Jurkat, Clone E6-1 (cell line): ENCODE measurements at places on chromosomes 13 and 19.

DNA sequence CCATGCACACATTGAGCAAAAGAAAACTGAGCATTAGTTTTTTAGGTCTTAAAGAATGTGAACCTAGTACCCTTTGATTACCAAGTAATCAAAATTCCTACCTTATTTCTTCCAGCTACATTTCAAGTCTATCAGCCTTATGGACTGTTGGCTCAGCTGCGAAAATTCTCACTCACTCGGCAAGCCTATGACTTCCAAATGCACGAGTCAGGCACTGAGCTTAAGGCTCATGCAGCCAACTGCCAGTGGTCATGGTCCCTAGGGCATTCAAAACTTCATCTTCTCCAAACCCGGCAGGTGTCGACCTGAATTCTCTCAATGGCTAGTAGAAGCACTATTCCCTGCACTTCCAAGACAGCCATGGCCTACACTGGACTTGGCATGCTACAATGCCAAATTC lies 41.2 kb downstream of the RUBCNL start:
- no peak for DNase-seq

GRCh38 chr19:3178377-3178972 lies at the start of gene S1PR4:
S1PR4 (plus strand) TSS chr19:3178769; CDS start chr19:3178793, 24 bp downstream.
- DNase-seq: no peak

DNA sequence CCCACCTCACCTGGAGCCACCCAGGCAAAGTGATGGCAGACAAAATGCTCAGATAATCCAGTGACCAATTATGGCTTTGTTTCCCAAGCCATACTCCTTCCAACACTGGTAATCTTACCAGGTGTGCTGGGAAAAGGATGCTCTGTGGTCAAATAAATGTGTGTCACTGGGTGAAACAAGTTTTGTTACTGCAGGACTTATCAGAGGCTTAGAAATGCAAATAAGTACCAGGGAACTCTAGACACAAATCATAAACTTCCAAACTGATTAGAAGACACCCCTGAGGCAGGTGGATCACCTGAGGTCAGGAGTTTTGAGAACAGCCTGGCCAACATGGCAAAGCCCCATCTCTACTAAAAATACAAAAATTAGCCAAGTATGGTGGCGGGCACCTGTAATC lies 26.4 kb downstream of the PIN1 start:
- DNase-seq: no peak

- no peak for DNase-seq
These were observed 6.8 kb upstream of the FRY start for GRCh38 chr13:32024750-32025149.

DNA sequence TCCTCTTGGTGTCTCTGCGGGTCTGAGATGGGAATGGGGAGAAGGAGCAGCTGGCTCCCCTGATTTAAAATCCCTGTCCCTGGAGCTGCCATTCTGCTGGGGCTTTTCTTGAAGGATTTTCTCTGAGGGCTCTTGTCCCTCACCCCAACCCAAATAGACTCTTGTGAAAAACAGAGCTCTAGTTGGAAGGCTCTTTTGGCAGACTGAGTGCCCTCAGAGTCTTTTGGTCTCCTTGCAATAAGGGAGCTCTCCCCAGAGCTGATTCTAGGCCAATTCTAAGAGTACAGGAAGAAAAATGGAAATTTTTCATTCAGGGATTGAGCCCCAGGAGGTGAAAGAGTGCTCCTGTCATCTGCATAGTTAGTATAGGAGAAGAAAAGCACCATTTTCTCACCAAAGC lies 238.3 kb downstream of the COG6 start:
- no peak for DNase-seq

- no peak for DNase-seq
These were observed 2.2 kb downstream of the MED16 start for GRCh38 chr19:890831-891230.

DNA sequence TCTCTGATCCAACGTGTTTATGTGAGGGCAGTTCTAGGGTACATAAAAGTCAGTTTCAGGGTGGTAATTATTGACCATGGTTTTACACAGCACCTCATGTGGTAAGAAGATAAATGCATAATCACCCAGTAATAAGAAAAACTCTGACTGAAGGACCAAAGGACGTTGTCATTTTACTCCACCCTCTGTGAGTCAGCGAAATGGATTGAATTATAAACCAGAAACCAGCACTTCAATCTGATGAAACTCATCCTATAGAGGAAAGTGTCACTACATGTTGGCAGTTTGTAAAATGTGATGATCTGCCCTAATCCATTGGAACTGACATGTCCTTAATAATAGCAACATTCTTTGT lies 406.8 kb downstream of the KLF5 start:
- DNase-seq: no peak

GRCh38 chr19:4624733-4625362 lies 14.5 kb upstream of the TNFAIP8L1 start:
- DNase-seq: no peak

GRCh38 chr13:97192166-97192565 lies 30.0 kb upstream of the MBNL2 start:
- no peak for DNase-seq

GRCh38 chr13:109569958-109570711 lies 216.2 kb downstream of the IRS2 start:
- DNase-seq: peak; percentile 85

GRCh38 chr19:17419154-17419620 lies 660 bp upstream of the MVB12A start:
- no peak for DNase-seq

DNA sequence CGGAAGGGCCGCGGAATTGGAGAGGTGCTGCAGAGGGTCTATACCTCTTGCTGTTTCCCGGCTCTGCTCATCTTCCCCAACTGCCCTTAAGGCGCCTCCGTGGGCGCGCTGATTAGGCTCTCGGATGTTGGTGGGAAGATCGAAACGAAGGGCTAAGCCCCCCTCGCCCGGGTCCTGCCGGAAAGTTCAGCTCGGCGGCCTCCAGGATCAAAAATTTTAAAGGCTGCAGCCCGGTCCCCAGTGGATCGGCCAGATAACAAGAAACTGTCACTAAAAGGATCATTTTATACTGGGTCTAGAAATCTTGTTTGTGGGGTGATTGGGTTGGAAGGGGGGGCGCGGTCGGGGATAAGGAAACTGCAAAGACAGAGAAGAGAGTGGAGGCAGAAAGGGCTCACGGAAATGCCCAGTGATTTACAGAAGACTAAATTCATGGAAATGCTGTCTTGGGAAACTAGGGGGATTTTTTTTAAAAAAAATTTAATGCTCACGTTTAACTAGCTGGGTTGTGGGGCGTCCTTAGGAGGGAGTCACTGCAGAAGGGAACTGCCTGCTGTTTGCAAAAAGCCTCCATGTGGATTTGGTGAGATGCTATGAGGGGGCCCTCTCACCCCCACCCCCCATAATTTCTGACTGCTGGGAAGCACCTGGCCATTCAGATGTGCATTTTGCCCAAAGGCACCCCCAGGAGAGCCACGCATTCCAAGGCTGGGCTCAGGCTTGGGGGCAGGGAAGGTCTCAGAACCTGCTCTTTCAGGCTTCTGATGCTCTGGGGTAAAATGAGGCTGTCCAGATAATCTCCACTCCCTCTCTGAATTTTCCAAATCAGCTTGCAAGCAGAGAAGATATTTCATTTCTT lies 7.7 kb downstream of the CDX2 start:
- DNase-seq: no peak

DNA sequence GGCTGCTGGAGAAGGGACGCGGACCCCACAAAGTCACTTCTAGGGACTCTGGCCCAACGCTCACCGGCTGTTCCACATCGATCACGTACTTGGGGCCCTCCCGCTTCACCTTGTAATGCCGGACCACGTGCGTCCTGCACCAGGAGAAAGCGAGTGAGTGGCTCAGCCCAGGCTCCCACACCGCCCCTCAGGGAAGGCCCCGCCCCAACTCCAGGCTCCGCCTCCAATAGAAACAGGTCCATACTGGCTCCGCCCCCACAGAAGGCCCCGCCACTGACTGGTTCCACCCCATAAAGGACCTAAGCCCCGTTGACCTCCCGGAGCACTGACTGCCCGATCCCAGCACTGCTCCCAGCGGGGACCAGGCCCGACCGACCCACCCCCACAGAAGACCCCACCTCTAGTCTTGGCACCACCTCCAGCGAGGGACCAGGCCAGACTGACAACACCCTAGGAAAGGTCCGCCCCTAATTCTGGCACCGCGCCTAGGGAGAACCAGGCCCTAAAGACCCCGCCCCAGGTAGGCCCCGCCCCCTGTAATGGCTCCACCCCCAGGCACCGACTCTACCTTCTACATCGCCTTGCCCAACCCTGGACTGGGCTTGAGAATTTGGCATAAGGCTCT lies 11.3 kb downstream of the STAP2 start:
- DNase-seq: no peak

DNA sequence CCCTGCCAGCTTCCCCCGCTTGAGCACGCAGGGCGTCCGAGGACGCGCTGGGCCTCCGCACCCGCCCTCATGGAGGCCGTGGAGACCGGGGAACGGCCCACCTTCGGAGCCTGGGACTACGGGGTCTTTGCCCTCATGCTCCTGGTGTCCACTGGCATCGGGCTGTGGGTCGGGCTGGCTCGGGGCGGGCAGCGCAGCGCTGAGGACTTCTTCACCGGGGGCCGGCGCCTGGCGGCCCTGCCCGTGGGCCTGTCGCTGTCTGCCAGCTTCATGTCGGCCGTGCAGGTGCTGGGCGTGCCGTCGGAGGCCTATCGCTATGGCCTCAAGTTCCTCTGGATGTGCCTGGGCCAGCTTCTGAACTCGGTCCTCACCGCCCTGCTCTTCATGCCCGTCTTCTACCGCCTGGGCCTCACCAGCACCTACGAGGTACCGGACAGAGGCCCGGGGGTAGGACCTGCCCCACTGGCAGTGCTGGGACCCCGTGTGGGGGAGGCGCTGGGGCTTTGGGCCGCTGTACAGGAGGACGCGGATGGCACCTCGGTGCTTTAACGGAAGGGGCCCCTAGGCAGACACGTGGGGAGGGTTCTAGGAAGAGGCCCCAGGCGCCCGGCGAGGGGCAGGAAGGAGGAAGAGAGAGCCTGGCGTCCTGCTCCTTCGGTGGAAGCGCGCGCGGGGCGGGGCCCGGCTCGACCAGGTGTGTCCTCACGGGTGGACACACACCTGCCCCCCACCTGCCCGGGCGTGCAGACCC lies 681 bp downstream of the SLC5A5 start:
- no peak for DNase-seq
